ENCODE measurements at places on chromosomes 3 and 15.

- DNase-seq = no peak
Measured at GRCh38 chr3:144923046-144923775, 951.6 kb downstream of the DIPK2A start.

- DNase-seq = no peak
Measured at GRCh38 chr3:25427942-25428788, at the start of gene RARB. RARB (plus strand) TSS chr3:25428263; CDS start chr3:25428732, 469 bp downstream.

DNA sequence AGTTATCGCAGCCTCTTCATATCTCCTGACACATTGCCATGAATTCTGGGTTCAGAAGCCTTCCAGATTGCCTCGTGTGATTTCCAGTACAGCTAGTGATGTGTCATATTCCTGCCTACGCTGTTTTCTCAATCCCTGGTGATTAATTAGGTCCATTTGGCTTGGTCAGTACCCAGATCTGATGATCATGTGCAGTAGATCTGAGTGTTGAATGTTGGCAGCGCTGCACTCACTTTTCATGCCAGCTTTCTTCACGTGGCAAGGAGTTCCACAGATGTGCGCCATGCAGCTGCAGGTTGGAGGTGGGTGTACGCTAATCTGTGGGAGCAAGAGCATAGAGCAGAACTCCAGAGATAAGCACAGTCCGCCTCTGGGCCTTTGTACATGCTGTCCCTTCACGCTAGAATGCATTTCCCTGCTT, 86.9 kb upstream of the COL6A5 start:
- DNase-seq = no peak

- DNase-seq = no peak
Measured at GRCh38 chr3:179981646-179982045, 55.1 kb downstream of the PEX5L start.

GRCh38 chr15:81026836-81027599, 26.3 kb downstream of the TLNRD1 start:
- DNase-seq = no peak

- DNase-seq = no peak
Measured at GRCh38 chr15:63722204-63722808, 111.4 kb downstream of the HERC1 start.

- peak; percentile 27 for DNase-seq
Measured at GRCh38 chr3:157128771-157129681, 30.9 kb downstream of the CCNL1 start.

DNA sequence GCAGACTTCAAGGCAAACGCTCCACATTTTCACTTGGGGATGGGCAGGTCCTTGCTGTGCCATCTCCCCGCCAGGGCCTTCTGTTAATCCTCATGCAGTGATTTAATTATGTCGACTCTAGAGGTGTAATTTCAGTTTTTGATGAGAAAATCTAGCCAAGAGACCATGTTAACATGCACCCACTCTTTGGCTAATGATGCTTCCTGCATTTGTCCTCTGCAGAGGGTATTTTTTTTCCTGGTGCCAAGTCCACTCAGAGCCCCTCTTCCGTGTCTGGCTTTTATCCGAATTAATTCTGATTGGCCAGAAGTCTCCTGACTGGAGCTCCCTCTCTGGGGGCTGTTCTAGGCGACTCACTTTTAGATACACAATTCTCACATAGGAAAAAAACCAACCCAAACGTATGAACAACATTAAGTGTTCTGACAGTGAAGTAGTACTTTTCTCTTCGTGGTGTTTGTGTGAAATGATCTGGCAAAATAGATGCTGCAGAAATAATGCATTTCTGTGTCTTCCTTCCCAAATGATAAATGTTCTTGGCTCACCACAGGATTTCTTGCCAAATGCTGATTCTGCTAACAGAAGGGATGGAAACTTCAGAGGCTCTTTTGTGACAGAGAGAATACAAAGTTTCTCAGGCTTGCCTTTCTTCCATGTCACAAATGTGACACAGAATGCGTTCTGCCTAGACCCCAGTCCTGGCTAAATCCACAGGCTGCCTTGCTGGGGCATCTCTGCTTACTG, 190.0 kb downstream of the CACNA2D3 start:
- DNase-seq = no peak

DNA sequence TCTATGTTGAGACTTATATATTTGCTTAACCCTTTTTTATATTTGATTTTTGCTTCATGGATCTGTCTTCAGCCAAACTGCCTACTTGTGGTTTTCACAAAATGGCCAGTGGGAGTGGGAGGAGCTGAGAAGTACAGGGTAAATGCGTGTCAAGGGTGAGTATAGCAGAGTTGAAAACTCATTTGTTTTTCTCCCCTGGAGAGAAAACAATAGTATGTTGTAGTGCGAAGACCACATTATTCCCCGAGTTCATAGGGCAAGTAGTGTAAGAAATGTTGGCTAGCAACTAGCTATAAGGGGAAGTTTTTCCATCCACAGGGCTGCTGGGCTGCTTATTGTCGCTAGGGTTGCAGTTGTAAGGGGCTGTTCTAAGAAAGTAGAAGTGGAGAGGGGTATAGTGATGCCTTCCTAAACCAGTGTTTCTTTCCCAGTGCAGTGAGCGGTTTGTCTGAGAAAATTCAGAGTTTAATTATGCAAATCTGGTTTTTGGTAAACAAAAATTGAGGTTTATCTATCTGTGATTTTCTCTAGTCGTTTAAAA, 153.8 kb upstream of the AZI2 start:
- no peak for DNase-seq

- DNase-seq = no peak
Measured at GRCh38 chr3:1232276-1232675, 139.5 kb downstream of the CNTN6 start.

DNA sequence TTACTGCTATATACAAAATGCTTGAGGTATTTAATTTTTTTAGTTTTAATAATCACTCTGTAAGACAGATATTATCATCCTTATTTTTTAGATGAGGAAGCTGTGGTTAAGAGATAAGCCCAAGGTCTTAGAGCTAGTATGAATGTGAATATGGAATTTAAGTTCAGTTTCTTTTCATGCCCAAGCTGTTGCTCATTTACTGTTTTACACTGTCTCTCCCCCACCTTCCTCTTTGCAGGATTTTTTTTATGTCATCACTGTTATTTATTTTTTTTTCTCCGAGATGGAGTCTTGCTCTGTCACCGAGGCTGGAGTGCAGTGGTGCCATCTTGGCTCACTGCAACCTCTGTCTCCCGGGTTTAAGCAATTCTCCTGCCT, 22.5 kb downstream of the MAP2K5 start:
- no peak for DNase-seq

- no peak for DNase-seq
Measured at GRCh38 chr3:142846779-142847577, 41.9 kb downstream of the PCOLCE2 start.

- DNase-seq = no peak
Measured at GRCh38 chr3:86180696-86181095, 810.3 kb downstream of the VGLL3 start.

- DNase-seq = no peak
Measured at GRCh38 chr3:149609595-149609994, 48.2 kb downstream of the WWTR1 start.

GRCh38 chr15:78928616-78929093, 16.2 kb downstream of the CTSH start:
- no peak for DNase-seq

DNA sequence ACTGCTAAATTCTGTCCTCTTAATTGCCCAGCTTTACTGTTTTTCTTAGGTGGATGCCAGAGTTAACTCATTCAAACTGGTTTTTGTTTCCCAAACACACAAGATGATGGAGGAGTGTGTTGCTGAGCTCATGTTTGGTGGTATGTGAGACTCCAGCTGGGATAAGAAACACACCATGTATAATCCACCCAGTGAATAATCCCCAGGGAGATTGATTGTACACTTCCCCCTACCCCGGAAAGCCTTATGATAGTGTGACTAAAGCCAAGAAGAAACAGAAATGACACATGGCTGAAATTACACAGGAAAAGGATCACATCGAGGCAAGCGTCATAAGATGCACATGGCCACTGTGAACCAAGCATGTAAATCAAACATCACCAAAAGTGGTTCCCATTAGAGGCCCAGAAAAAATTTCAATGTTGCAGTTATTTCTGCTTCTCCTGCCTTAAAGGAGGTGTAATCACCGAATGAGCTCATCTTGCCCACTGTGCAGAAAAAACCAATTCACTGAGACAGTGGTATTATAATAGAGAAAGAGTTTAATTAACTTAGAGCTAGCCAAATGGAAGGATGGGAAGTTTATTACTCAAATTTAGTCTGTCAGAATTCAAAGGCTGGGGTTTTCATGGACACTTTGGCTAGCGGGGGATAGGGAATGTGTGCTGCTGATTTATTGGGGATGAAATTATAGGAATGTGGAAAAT, 56.7 kb upstream of the MAGI1 start:
- DNase-seq = no peak

DNA sequence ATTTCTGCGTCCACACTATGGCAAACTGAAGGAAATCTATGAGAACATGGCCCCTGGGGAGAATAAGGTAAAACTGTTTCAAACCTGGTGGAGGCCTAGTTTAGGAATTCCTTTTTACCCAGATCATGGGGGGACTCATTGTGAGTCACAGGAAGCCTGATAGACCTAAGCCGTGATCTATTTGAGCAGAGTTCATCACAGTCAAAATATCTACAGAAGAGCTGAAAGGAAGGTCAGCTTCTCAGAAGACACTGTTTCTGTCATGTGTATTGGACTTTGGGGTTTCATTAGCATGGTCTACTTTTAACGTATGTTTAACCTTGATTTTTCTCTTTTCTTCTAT, 1.3 kb downstream of the PSMD2 start:
- DNase-seq = no peak

DNA sequence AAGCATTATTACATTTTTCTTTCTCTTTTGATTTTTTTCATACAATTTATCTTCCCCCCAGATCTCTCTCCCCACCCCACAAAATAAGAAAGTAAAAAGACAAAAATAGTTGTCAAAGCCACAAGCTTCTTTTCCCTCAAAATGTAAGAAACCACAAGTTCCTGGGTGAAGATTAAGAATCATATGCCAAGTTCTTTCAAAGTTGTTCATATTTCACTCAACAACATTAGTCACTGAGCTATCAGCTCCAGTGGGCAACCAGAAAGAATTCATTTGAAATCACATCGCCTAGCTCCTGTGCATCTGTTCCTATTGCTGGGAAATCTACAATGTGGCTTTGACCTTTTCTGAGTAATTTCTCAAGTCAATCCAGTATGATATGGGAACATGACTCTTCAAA, 681.6 kb upstream of the ARPP21 start:
- no peak for DNase-seq

GRCh38 chr15:69794645-69795469, 302.9 kb downstream of the TLE3 start:
- DNase-seq = no peak

- no peak for DNase-seq
Measured at GRCh38 chr3:130963878-130964277, 62.7 kb downstream of the ASTE1 start.

DNA sequence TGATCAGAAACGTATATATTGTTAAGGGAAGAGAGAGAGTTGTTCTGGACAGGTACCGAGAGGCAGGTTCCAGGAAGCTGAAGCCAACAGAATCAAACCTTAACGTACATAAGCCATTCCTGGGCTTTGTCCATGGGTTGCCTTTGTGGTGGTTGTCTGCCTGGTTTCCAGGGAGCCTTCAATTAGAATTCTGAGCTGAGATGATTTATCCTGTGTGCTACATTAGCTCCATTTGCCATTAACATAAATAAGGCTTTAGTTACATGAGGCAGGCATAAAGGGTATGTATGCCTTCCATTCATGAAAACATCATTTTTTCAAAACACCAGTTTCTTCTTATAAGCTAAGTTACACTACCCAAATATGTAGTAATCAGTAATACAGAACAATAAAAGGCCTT, 729.4 kb upstream of the CFAP20DC start:
- DNase-seq = no peak

DNA sequence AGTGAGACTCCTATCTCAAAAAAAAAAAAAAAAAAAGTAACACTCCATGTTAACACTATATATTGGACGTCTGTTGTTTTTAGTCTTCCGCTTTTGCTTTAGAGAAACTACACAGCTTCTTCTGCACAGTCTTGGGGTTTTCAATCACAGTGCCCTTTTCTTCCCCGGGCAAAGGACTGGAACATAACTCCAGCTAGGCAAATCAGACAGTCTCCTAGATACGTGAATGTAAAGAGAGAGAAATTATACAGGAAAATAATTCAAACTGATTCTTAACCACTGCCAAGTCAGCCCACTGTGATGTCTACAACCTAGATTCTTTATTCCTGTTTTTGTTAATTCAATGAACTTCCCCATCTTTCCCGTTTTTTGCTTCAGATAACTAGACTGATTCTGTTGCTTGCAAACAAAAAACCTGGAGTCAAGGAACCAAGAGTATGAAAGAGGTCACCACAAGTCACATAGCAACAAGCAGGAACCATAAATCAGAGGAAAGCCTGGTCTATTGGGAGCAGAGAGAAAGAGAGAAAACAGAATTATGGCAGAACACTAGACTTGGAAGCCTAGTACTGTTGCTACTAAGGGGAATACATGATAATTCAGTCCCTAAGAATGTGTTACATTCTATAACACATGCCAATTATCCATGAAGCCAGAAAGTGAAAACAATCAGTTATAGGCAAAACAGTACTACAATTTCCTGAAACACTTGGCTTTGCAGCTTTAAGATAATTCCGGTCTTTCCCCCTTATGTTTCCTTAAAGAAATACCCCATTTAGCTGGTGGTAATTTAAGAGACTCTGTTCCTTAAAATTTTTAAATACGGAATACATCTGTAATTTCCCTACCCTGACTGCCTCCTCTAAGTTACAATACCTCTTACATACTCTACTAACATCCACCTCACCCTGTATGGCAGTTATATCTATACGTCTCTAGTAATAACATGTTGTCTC, 63.1 kb downstream of the TBL1XR1 start:
- DNase-seq = no peak

DNA sequence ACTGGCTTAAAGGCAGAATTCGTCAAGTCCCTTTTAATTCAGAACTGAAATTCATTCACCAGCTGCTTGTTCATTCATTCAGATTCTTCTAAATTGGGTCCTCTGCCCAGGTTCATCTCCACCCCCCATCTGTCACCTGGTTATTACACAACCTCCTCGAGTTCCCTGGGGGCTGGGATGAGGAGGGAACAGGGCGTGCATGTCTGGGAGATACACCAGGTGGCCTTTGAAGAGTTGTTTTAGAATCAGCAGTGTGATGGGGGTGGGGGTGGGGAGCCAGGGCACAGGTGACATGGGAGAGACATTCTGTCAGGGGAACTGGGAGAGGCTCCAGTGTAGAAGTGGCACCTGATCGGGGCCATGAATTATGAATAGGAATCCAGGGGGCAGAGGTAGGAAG, 8.2 kb downstream of the SNX33 start:
- DNase-seq = no peak

GRCh38 chr15:48929661-48930060, 34.1 kb downstream of the SHC4 start:
- no peak for DNase-seq

DNA sequence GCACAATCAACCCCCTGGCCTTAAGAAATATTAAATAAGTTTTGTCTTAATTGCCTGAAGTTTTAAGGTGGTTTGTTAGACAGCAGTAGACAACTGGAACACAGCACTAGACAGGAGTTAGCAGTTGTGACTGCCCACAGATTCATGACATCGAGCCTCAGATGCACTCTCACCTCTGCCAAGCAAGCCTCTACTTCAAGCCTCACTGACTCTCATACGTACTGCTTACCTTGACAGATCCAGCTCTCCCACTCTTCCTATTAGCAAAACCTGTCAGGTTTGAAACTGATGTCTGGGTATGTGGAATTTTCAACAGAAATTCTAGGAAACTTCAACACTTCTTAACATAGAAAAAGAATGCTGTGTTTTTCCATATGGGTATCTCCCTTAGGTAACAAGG, 382.9 kb upstream of the DPH6 start:
- DNase-seq = no peak

GRCh38 chr3:50342813-50343633, 2.4 kb upstream of the RASSF1 start:
- no peak for DNase-seq

All from T-helper 9 cell (primary cell).